Astrocyte of the cerebellum (primary cell): ENCODE measurements at places on chromosomes 13 and 19.

- DNase-seq: no peak
These were observed 5.4 kb upstream of the ZSCAN5A start for GRCh38 chr19:56319991-56320390.

DNA sequence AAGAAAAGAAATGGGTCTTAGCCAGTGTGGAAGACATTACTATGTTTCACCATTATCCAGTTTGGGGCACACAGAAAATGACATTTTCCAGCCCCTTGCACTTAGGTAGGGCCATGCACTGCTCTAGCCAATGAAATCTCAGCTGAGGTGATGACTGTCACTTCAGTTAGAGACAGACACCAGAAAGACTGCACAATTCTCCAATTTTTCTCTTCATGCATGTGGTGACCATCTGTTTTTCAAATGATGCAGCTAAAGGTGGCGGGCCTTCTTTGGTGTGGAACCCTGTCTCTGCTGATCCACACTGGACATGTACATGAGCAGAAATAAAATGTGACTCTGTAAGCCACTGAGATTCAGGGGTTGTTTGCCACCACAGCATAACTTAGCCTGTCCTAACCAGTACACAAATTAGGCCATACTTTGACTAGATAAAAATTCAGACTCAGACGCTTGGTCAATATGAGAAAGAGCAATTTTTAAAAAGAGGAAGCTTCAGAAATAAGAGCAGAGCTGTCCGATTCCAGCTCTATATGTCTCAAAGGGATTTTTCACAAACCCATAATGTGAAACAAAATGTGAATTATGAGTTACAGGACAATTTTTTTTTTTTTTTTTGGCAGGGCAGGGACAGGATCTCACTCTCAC lies 6.7 kb downstream of the ZNF565 start:
- no peak for DNase-seq

GRCh38 chr19:6126335-6126974 lies 9.0 kb upstream of the ACSBG2 start:
- peak; percentile 35 for DNase-seq

- no peak for DNase-seq
These were observed 14.5 kb downstream of the MED25 start for GRCh38 chr19:49832556-49832955.

GRCh38 chr19:38373907-38374331 lies 452 bp upstream of the PSMD8 start:
- no peak for DNase-seq

DNA sequence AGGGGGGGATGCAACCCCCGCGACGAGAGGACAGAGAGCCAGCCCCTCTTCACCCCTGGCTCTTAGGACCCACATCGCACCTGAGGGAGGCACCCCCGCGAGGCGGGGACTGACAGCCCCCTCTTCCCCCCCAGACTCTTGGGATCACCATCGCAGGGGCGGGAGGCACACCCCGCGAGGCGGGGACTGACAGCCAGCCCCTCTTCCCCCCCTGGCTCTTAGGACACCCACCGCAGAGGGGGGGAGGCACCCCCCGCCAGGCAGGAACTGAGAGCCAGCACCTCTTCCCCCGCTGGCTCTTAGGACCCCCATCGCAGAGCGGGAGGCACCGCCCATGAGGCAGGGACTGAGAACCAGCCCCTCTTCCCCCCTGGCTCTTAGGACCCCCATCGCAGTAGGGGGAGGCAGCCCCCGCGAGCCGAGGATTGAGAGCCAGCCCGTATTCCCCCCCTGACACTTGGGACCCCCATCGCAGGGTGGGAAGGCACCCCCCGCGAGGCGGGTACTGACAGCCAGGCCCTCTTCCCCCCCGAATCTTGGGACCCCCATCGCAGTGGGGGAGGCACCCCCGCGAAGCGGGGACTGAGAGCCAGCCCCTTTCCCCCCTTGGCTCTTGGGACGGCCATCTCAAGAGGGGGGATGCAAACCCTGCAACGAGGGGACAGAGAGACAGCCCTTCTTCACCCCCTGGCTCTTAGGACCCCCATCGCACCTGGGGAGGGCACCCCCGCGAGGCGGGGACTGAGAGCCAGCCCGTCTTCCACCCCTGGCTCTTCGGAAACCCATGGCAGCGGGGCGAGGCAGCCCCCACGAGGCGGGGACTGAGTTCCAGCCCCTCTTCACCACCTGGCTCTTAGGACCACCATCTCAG lies 2425.1 kb upstream of the PCDH20 start:
- no peak for DNase-seq

DNA sequence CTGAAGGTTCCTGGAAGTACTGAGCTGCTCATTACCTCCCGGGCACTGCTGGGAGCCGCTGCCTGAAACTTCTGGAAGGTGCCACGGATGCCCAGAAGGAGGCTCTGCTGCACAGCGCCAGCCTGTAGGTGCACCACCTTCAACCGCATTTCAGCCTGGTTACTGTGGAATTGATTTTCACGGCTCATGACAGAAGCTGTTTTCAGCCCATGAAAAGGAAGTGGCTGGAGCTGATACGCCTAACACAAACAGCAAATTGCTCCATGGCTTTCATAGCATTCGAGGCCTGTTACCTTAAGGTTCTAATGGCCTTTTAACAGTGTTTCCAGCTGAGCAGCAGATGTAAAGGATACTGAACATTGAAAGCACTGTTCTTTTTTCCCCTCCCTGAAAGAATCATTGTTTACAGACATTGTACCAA lies 22.0 kb downstream of the GPC6 start:
- peak; percentile 79 for DNase-seq

DNA sequence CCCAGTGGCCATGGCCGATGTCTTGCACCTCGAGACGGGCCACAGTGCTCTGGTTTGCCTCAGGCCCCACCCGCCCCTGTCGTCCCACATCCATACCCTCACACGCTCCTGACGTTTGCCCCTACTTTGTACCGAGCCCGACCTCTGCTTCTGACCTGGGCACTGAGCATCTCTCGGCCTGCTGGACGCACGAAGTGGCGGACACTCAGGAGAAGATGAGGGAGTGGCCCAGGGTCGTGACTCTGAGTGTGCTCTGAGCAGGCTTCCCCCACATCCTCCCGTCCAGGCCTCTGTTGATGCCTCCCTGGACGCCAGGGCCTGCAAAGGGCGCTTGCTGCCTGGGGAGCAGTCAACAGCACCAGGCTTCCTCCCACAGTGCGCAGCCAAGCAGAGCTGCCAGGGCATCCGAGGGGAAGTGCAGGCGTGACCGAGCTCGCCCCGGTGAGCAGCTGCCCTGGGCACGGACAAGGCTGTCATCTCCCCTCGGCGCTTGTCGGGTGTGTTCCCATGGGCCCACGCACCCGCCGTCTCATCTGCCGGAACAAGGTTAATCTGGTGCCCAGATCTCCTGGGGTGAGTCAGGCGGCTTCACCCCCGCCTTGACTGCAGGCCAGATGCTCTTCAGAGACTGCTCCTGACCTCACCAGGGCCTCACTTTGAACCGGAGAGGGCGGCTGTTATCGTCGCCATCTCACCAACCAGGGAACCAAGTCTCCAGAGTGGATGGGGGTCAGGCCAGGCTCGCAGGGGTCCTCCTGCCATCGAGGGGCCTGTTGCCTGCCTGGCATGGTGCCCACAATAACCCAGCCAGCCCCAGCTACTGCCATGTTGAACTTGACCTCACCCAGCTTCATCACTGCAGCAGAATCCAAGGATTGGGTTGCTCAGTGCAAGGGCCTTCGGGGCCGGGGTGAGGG lies 27.2 kb downstream of the COMP start:
- no peak for DNase-seq

GRCh38 chr13:99342723-99343315 lies 35.6 kb upstream of the GPR183 start:
- DNase-seq: no peak

- no peak for DNase-seq
These were observed 40.5 kb upstream of the VSTM2B start for GRCh38 chr19:29485293-29485692.

- DNase-seq: no peak
These were observed 254.5 kb downstream of the SLITRK6 start for GRCh38 chr13:85544756-85545155.

- DNase-seq: peak; percentile 65
These were observed 100.1 kb upstream of the CLDN10 start for GRCh38 chr13:95452375-95452774.

DNA sequence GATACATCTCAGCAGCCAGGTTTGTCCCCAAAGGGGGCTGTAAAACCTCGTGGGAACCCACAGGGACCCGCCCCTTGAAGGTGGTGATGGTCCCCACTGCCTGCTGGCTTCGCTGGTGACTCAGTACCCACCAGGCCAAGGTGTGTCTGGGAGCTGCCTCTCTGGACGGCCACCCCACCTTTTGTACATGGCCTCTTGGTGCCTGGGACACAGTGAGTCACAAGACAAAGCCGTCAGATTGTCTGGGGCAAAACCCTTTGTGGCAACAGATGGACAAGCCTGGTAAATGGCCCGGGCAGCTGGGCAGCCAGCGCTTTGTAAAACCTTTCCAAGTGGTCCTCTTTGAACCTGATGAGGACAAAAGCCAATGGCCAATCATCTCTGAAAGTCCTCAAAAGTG lies 27.9 kb upstream of the KLF2 start:
- DNase-seq: no peak

- DNase-seq: no peak
These were observed 222.9 kb upstream of the HTR2A start for GRCh38 chr13:47119575-47120235.

DNA sequence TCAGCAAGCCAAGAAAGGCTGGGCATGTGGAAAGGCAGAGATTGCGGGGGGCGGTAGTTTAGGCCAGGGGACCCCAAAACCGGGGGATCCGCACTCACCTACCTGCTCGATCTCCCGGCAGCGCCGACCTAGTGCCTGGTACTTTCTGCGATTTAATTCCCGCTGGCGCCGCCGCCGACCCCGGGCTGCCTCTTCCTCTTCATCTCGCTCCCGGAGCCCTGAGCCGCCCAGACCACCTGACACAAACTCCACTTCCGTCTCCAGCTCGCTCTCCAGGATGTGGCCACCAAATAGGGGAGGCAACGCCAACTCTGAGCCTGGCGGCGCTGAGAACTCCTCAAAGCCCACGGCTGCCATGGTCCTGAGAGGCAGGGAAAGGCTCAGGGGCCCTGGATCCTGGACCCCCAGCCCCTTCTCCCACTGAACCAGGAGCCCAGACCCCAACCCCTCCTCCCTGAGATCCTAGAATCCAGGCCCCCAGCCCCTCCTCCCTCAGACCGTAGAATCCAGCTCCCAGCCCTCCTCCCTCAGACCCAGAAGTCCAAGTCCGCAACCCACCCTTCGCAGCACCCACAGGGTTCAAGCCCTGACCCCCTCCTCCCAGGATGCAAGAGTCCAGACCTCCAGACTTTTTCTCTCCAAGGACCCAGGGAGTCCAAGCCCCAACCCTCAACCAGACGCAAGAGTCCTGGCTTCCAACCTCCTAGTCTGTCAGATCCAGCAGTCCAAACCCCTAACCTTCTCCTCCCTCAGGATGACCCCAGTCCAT lies 933 bp downstream of the TFPT start:
- DNase-seq: no peak

DNA sequence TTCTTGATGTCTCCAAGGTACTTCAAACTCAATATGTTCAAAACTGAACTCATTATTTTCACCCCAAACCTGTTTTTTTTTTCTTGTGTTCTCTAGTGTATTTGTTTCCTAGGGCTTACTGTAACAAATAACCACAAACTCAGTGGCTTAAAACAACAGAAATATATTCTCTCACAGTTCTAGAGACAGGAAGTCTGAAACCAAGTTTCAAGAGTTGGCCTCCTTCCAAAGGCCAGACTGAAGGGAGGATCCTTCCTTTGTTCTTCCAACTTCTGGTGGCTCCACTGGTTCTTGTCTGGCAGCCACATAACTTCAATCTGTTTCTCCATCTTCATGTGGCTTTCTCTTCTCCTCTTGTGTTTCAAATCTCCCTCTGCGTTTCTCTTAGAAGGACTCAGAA lies 62.0 kb upstream of the PDCD5 start:
- DNase-seq: no peak

- no peak for DNase-seq
These were observed 2.9 kb upstream of the FTL start for GRCh38 chr19:48962029-48962848.

- no peak for DNase-seq
These were observed 6.7 kb downstream of the ATP1A3 start for GRCh38 chr19:41987141-41987860.

- DNase-seq: no peak
These were observed 16.1 kb upstream of the SDHAF1 start for GRCh38 chr19:35978832-35979365.

GRCh38 chr19:50546527-50547221 lies 21.6 kb downstream of the LRRC4B start:
- no peak for DNase-seq

DNA sequence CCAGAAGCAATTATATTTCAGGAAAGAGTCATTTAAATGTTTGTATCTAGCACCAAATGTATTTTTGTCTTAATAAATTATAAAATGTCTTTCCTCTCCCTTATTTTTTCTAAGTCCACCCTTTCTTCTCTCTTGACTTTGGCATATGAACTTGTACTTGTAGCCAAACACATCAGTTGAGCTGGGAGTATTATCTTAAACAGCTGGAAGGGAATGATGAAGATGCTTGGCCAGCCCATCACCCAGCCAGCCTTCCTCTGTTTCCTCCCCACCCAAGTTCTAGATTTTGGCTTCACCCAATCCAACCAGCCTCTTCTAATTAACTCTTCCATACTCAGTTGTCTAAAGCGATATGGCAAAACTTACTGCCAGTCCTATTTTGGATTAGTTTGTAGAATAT lies 272.5 kb downstream of the ENOX1 start:
- no peak for DNase-seq

DNA sequence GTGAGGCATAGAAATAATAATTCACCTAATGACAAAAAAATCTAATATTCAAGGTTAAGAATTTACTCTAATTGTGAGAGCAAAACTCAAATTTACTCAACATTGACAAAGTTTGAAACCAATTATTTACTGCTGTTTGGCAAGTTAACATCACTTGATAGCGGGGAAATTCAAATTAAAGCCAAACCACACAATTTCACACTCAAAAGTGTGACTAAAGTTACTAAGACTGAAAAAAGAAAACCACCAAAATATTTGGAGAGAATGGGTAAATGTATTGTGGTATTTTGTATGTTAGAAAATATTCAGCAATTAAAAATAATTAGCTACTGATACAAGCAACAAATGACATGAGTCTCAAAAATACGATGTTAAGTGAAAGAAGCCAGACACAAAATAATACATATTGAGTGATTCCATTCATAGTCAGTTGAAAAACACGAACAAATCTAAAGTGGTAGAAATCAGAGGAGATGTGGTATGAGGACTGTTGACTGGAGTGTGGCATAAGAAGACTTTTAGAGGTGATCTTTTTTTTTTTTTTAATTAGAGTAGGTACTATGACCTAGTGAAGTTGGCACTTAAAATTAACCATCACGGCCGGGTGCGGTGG lies 541.4 kb upstream of the ATXN8OS start:
- DNase-seq: peak; percentile 3

DNA sequence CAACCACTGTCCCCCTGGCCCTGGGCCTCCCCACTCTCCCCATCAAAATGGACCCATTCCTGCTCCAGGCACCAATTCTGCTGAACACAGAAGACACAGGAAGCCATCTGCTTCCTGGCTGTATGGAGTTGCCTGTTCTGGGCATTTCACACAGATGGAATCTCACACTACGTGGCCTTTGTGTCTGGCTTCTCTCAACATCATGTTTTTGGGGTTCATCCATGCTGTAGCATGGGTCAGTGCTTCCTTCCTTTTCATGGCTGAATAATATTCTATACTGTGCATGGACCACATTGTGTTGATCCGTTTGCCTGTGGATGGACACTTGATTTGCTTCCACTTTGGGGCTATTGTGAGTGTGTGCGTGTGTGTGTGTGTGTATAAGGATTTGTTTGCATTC lies 15.0 kb upstream of the KLF2 start:
- no peak for DNase-seq

GRCh38 chr19:13040232-13040947 lies 45.1 kb downstream of the NFIX start:
- DNase-seq: no peak
